ENCODE measurements at places on chromosomes 11 and 22.

DNA sequence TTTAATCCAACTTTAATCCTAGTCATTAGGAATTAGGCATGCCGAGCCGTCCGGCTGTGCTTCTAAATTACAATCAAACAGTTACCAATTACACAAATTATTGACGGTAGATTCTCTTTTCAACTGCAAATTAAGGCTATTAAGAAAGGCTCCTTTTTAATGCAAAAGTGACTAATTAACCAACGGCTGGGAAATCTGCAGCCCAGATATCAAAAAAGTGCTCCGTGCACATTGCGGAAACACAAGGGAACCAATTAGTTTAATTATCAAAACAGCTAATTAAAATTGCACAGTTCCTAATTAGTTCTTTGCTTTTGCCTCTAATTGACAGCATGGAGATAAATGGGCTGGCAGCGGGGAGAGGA lies 19.4 kb upstream of the LMO1 start:
- DNase-seq, result no peak

DNA sequence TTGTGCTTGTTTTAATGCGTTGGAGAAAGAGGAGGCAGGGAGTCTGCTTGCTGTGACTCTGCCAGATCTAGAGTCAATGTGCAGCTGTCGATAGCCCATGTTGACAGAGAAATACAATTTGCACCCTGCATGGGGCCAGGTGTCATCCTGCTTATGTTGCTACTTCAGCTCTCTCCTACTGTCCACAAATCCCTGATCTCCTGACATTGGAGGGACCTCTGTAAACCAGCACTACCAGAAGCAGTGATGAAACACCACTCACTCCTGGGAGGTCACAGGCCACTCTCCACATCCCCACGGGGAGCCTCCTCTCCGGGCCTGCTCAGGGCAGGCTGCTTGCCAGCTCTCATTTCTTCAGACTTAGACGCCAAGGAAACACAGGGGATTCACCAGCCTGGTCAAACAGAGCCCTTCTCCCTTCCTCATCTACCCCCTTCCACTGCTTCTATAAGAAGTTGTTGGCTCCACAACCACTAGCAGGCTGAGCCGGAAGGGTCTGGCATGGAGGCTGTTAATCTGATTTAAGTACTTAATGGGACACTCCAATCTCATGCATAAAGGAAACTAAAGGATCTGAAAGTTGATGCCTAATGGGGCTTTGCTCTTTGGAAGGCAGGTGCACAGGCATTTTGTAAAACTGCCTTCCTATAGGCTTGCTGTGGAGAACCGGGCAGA lies 29.9 kb upstream of the CSNK2A3 start:
- DNase-seq, result no peak

- DNase-seq, result no peak
These were observed 31.7 kb downstream of the MUC2 start for GRCh38 chr11:1106387-1106786.

- DNase-seq, result no peak
These were observed 10.8 kb downstream of the KRTAP5-6 start for GRCh38 chr11:1707751-1708150.

- DNase-seq, result no peak
These were observed 23.2 kb downstream of the SYT13 start for GRCh38 chr11:45262900-45263299.

All from GM13977 (cell line).